ENCODE measurements at places on chromosomes 11 and 22.
A peak's percentile ranks its signal among the peaks of the same experiment; 100 is the strongest.

DNA sequence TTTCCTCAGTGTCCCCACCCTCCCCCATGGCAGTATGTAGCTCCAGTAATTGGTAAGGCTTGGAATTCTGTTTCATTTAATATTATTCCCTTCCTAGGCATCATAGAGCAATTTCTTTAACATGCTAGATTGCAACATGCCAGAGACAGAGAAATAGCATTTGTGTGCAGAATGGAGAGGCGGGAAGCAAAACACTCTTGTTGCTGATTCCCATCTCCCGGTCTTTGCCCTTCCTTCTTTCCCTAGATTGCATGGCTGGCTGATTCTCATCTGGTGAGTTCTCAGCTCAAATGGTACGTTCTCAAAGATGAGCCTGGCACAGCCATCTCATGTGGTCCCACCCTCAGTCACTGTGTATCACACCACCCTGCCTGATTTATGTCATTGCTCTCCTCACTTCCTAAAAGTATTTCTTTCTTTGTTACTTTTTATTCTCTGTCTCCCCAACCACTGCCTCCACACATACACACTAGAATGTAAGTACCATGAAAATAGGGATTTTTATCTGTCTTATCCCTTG is 66.9 kb downstream of the ARFGAP2 start:
- DNase-seq, result no peak

GRCh38 chr11:124707829-124708228 is 31.9 kb upstream of the NRGN start:
- DNase-seq, result no peak

DNA sequence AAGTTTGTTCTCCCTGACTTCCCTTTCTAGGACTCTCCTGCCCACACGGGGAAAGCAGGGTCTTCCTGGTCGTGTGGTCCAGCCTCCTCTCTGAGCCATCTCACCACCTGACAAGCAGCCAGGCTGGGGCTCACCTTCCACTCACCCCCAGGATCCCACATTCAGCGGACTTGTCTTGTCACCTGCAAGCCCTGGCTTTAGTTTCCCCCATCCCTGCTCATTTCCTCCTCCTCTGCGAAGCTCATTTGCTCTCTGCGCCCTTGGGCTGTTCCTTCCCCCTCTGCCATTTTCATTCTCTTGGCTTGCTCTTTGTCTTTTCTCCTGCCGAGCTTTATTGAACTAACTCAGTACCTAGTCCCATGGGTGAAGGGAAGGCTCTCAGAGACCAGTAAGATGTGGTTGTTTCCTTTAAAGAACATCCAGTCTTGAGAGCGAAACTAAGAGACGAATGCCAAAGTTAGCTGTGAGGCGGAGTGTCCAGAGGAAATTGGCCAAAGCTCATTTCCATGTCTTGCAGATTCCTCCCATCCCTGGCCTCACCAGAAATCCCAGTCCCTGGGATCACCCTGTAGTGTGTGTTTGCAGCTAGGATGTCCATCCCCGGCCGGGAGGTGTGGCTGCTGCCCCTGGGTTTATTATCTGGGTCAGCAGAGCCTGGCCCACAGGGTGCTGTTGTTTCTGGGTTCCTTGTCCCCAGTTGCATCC is 2.0 kb downstream of the ST14 start:
- no peak for DNase-seq

- no peak for DNase-seq
Measured at GRCh38 chr11:86620891-86621521, 51.4 kb downstream of the ME3 start.

DNA sequence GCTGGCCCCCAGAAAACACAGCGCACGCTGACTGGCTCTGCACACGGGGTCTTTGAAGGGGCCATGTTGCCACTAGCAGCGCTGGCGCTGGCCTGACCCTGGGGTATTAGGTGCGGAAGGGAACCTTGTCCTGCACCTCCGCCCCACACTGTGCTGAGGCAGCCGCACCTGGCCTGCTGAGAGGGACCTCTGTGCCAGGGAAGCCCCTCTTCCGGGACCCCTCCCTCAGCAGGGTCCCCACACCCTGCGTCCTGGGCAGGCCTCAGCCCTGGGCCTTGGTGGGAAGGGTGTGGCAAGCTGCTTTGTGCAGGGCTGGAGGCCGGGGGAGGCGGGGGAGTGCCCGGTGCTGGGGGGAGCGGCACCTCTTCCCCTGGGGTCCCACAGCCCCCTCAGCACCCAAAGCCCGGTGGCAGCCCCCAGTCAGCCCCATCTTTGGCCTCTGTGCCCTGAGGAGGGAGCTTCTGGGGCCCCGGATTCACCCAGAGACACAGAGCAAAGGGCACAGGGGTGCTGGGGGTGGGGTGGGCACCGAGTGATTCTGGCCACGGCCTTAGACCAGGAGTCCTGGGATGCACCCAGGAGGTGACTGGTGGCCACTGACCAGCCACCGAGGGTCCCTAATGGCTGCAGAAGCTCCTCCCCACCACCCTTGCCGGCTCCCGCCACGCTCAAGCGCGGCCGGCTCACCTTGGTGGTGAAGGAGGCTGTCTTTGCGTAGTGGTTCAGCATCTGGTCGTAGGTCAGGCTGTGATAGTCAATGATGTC is 11.4 kb downstream of the TTLL8 start:
- no peak for DNase-seq

DNA sequence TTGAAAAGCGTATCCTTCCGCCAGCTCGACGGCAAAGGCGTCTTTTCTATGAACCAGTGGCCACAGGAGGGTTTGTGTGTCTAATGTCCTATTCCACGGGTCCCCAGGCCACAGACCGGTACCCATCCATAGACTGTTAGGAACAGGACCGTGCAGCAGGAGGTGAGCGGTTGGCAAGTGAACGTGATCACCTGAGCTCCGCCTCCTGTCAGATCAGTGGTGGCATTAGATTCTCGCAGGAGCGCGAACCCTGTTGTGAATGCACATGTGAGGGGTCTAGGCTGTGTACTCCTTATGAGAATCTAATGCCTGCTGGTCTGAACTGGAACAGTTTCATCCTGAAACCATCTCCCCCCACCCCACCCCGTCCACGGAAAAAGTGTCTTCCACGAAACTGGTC is 62.7 kb upstream of the KCNQ1OT1 start:
- DNase-seq, result peak; percentile 4

GRCh38 chr11:62142043-62142375 is 18.2 kb downstream of the INCENP start:
- no peak for DNase-seq

DNA sequence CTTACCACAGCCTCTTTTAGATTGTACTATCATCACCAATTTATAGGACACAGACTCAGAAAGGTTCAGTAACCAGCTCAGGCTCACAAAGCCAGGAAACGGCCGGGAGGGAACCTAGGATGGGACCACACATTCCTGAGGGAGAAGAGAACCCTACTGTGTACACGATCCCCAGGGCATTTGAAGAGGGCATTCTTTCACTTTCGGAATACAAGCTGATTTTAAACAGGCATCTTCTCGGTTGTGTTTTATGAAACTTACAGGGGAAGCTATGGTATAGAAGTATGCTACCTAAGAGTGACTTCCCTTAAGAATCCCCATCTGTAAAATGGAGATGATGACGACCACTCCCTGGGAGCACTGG is 19.0 kb downstream of the SMCO4 start:
- no peak for DNase-seq

DNA sequence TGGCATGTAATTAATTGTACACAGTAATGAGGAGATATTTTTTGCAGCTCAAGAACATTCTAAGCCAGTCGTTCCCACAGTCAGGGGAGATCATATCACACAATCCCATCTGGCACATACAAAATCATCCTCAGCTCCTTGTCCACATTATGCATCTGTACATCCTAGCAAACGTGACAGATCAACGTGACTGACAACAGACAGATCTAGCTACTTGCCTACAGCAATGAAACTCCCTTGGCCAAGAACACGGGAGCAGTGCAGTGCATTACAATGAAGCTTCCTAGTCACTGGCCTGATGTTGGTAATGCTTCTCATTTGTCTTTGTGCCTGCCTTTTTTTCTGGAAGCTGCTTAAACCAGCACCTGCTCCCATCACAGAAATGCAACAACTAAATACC is 24.5 kb upstream of the GUCY1A2 start:
- no peak for DNase-seq

DNA sequence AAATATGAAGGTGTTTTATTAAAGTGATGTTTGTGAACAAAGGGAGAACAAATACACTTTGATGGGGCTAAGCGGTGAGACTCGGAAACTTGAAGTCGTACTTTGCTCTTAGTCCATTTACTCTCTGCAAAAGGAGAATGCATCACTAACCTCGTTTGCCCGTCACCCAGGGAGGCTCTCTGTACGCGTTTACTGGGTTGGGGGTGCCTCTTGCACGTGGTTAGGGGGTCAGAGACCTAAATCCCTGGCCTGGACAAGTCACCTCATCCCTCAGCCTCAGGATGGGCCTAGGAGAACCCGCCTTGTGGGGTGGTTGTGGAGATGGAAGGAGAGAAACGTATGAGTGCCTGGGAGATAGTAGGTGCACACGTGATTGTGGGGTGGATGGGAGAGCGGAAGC is 803 bp upstream of the IFT27 start:
- peak; percentile 21 for DNase-seq

- peak; percentile 36 for DNase-seq
Measured at GRCh38 chr11:69638941-69639681, 1.8 kb upstream of the CCND1 start.

GRCh38 chr11:7545611-7546010 is 31.8 kb downstream of the PPFIBP2 start:
- no peak for DNase-seq

GRCh38 chr22:49218142-49218541 is 609.5 kb downstream of the BRD1 start:
- no peak for DNase-seq

DNA sequence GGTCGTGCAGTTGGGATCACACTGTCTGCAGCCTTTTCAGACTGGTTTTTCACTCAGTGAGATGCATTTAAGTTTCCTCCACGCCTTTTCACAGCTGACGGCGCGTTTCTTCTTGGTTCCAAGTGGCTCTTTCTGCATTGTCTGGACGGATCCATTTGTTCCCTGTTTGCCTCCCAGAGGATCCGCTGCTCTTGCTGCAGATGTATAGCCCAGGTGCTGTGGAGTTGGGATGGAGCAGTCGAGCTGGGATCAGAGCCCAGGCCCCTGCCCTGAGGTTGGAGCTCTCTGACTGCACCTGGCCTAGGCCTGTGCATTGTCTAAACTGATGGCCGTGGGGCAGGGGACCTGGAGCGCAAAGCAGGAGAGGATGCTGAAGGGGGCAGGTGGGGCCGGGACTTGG is 51.6 kb downstream of the PARVB start:
- DNase-seq, result no peak

DNA sequence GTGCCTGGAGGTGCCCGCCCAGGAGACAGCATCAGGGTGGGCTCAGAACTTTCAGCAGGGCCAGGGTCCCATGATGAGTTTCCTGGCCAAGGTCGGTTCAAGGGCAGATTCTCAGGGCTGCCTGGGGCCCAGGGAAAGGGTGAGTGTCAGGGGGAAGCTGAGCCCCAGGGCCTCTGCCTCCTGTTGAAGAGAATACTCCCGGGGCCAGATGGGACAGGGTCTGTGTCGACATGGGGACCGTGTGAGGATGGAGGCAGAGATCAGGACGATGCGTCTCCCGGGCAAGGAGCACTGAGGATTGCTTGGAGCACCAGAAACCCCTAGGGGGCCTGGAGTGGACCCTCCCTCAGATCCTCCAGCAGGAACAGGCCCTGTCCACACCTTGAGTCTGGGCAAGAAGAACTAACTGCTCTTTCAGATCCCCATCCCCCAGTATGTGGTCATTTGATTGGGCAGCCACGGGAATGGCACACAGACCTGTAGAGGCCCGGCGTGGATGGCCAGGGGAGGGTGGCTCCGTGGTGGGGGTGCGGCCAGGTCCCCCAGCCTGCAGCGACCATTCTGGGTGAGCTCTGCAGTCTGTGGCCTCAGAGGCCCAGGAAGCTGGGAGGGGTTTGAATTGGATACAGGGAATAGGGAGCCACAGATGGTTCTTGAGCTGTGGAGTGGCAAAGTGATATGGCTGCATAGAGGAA is 1078.7 kb downstream of the BRD1 start:
- DNase-seq, result no peak

GRCh38 chr22:19800761-19801244 is 40.2 kb downstream of the TBX1 start:
- DNase-seq, result no peak

DNA sequence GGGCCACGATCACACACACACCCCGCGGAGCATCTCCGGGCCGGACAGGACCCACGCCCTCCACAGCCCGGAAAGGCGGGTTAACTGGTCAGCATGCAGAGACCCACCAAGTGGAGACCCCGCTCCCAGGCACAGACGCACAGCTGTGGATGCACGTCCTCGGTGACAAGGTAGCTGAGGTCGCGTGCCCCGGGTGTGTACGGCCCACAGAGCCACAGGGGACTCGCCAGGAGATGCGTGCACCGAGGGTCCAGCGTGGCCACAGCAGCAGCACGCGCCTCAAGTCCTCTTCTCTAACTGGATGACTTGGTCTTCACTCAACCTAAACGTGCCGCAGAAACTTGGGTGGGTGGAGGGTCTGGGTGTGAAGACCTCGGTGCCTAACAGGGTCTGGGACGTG is 5.5 kb downstream of the H19 start:
- DNase-seq, result no peak

DNA sequence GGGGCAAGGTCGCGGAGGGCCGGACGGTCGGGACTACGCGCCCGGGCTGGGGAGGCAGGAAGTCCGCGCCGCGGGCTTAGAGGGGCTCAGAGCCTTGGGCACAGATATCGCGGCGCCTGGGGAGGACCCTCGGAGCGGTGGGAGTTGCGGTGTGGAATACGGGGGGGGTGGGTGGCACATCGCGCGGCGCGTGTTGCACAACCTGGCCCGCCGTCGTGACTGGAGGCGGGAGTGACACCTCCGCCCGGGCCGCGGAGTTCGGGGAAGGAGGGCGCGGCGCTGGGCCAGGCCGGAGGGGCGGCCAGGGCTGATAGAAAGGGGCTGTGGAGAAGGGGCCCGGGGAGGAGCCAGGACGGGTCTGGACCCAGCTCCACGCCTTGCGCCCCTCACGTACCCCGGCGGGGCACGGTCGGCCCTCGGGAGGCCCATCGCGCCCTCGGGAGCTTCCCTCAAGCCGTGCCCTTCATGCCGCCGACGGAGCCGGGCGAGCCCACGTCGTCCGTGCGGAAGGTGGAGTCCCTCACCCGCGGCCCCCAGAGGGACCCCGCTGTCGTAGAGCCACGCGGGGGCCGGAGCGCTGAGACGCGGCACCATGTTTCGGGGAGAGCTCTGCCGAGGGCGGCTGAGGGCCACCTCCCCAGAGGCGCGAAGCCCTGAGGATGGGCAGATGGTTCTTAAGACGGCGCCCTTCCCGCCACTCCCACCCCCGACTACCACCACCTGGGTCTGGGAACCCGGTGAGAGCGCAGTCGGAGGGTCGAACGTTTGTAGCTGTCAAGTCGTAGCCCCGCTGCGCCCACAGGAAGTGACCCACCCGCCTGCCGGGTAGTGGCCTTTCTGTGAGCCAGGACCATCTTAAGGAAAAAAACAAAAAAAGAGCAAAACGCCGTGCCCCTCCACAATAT is 729 bp downstream of the IL17RA start:
- peak; percentile 42 for DNase-seq

DNA sequence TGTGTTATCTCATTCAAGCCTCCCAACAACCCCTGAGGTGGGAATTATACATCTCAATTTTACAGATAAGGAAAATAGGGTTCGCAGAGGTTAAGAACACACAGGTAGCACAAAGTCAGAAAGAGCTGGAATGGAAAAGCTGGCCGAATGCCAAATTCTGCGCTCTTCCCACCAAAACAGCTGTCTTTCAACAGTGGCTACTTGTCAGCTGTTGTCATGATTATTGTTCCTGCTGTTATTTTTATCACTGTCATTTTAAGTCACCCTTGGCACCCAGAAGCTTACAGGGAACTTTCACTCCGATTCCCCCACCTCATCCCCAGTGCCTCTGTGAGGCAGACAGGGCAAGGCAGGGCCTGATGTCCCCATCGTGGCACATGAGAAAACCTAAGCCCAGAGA is 74.5 kb upstream of the CSNK2A3 start:
- no peak for DNase-seq

- DNase-seq, result no peak
Measured at GRCh38 chr11:2911785-2912391, 17.3 kb downstream of the PHLDA2 start.

Measured in activated CD4-positive, alpha-beta memory T cell treated with anti-CD3 and anti-CD28 coated beads for 36 hours (primary cell).